ENCODE measurements at places on chromosomes 16 and 17. TPM values are rescaled to one million over a fixed set of nuclear protein-coding genes. Genes with fewer than 3 reads are reported as not detected.

Gene PIRT
- total RNA-seq = 0.47 TPM

Gene MRC2
- 59.8 TPM for total RNA-seq

Gene TBC1D3C
- total RNA-seq = not detected

Gene IGFALS
- 0.67 TPM for total RNA-seq

Gene NLGN2
- 9.9 TPM for total RNA-seq

Gene YBX2
- total RNA-seq = 6.5 TPM

Gene ASPHD1
- total RNA-seq = 0.42 TPM

Gene KRTAP4-6
- total RNA-seq = not detected

Gene CCL8
- 0.27 TPM for total RNA-seq

Gene HSD17B2
- not detected for total RNA-seq

Data from gastroesophageal sphincter (tissue), 4 donors.